ENCODE measurements at places on chromosomes 4 and X.

GRCh38 chr4:41538017-41538733 lies at the start of gene LIMCH1:
TSS of gene LIMCH1 (plus strand) at chr4:41538157. CDS start at chr4:41605996, 67,839 bp downstream.
- DNase-seq: peak; percentile 51

DNA sequence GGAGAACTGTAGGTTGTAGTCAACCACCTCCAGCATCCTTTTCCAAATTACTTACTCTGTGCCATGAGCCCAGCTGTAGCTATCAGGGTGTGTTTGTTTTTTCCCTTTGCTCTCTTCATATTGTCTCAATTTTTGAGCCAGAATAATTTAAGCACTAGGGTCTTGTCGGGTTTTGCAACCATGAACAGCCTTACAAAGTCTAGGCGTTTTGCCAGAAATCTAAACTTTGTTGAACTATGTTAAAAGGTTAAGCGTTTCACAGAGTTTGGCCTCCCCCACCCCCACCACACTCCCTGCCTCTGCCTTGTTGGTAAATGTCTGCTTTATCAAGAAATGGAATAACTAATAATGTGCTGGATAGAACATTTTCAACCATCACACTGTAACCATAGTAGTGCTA lies 190.6 kb upstream of the TTC29 start:
- no peak for DNase-seq

DNA sequence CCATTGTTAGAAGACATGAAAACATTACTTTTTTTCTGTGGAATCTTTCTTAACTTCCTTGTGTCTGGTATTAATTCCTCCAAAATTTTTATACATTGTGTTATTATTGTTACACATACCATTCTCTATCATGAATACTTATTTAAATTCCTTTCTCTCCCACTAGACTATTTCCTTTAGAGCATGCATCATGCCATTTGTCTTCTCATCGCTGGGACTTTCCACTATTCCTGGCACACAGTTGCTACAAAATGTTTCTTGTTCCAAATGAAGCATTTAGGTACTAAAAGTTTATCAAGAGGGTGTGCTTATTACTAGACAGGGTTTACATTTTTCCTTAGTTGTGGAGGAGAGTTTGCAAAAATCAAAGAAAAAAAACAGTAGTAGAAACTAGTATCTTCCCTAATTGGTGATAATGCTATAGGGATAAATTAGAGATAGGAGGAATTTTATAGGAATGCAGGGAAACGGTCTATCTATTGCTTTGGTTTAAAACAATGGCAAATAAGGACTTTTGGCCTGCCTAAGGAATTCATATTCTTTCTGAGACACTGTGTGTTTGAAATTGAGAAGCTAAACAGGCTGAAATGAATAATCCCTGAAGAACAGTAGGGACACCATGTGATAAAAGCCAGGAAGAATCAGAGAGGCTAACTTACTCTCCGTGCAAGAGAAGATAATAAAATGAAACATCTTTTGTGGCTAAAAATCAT lies 187.5 kb upstream of the TBC1D9 start:
- DNase-seq: peak; percentile 43

- DNase-seq: peak; percentile 78
Measured at GRCh38 chr4:70183168-70183939, 12.2 kb upstream of the ODAM start.

DNA sequence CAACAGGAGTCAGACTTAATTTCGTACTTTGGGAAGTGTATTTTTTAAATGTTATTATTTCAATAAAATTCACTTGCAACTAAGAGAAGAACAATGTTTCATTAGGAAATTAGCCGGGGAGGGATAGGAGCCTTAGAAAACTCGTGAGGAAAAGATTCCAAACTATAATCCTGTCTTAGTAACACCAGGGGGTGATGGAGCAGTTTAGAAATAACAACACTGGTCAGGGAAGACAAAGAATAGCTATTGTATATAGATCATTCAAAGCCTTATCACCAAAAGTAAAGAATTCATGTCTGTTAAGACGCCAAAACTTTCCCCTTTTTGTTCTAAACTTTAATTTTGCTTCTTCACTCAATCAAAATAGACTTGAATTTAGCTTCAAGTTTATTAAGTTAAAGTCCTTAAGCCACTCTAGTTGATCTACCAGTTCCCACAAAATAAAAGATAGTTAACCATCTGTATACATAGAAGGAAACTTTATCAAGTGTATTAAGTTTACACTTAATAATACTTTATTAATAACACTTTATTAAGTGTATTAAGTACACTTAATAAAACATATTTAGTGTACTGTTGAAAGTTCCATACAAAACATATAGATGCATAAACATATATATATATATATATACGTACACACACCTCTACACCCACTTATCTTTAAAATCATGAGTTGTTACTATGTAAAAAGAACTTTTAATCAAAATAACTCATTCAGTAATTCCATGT lies 60.5 kb downstream of the ARAP2 start:
- no peak for DNase-seq

GRCh38 chr4:139552517-139553307 lies 3.3 kb downstream of the SETD7 start:
- no peak for DNase-seq
